ENCODE measurements at places on chromosomes 7 and 10.

DNA sequence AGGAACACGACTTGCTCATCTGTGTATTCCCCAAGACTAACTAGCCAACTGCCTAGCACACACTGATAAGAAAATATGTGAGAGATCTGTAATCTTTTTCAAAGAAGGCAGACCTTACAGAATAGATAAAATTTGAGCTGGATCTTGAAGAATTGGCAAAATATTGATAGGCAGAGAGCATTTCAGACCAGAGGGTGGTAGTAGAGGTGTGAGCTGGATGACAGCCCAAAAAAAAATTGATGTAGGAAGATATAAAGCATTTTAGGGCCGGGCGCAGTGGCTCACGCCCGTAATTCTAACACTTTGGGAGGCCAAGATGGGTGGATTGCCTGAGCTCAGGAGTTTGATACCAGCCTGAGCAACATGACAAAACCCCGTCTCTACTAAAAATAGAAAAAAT, 1.2 kb upstream of the ZNF746 start:
- no peak overlapping the region for H3K4me3 ChIP-seq
- peaks cover 29% of the 10 kb centered on the region for H3K4me1 ChIP-seq
- peaks cover 23% of the 10 kb centered on the region for H3K36me3 ChIP-seq
- no peak overlapping the region for H3K27ac ChIP-seq

- no peak for DNase-seq
- H3K36me3 ChIP-seq: no peaks in the 10 kb centered on the region
- H3K27ac ChIP-seq: no peak overlapping the region
- H3K4me3 ChIP-seq: no peak overlapping the region
Measured at GRCh38 chr7:84697506-84697905, 489.4 kb downstream of the SEMA3D start.

DNA sequence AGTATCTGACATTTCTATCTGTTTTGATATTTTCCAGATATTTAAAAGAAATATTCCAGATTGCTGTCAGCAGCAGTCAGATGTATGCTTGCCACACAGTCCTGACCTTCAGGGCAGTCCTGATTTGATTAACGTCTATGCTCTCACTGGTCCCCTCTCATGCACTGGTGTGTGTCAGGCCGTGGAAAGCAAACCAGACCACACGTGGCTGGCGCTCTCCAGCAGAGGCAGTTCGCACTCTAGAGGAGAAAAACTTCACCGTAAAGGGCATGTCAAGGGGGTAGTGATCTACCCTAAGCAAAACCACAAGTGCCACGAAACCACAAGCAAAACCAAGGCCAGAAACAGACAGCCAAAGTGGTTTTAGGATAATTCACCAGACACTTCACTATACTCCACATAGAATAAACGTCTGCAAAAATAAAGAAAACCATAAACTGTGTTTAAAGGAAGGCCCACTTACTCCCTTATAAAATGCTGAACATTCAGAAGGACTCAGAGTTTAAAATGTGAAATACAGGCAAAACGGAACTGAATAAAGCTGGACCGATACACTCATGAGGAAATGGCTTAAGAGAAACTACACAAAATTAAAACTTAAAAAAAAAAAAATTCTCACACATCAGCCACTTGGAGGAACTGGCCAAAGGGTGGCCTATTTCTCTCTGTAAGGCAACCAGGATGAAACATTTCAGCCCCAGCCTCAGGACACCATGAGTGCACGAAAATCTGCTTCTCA, 26.4 kb downstream of the PARP12 start:
- peaks cover 5% of the 10 kb centered on the region for H3K4me1 ChIP-seq
- H3K36me3 ChIP-seq: peaks cover 74% of the 10 kb centered on the region
- peak; percentile 19 for DNase-seq
- no peaks in the 10 kb centered on the region for H3K27me3 ChIP-seq
- no peak overlapping the region for H3K27ac ChIP-seq

DNA sequence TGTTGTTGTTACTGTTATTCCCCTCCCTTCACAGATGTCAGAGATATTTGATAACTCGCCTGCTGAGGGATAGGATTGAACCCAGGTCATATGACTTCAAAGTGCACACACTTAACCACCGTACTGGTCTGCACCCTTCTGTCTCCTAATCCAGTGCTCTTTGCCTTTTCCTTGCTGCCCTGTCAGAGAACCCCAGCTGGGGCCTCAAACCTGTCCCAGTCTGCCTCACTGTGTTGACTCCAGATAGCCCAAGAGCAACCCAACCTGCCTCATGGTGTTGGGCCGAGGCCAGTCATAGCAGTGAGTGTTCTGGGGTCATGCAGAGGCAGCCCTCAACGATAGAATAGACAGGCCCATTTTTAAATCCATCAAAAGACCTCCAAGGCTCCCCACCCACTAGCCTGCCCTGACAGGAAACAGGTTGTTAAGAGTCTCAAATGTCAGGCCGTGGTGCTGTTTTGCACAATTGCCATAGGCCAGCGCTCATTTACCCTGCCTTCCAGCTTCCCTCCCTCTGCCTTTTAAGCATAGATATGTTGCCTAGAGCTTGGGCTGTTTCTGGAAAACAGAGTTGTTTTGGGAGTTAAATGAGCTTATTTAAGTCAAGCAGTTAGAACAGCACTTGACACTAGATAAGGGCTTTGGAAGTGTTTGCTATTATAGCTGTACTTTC, 37.0 kb upstream of the PDCD4 start:
- no peak overlapping the region for H3K4me3 ChIP-seq
- no peaks in the 10 kb centered on the region for H3K36me3 ChIP-seq
- DNase-seq: peak; percentile 25
- peaks cover 8% of the 10 kb centered on the region for H3K4me1 ChIP-seq
- no peak overlapping the region for H3K27ac ChIP-seq

GRCh38 chr7:140509789-140510188, 30.5 kb upstream of the MKRN1 start:
- no peaks in the 10 kb centered on the region for H3K36me3 ChIP-seq
- H3K4me1 ChIP-seq: no peaks in the 10 kb centered on the region
- no peak overlapping the region for H3K27ac ChIP-seq
- no peak overlapping the region for H3K4me3 ChIP-seq
- no peak for DNase-seq

DNA sequence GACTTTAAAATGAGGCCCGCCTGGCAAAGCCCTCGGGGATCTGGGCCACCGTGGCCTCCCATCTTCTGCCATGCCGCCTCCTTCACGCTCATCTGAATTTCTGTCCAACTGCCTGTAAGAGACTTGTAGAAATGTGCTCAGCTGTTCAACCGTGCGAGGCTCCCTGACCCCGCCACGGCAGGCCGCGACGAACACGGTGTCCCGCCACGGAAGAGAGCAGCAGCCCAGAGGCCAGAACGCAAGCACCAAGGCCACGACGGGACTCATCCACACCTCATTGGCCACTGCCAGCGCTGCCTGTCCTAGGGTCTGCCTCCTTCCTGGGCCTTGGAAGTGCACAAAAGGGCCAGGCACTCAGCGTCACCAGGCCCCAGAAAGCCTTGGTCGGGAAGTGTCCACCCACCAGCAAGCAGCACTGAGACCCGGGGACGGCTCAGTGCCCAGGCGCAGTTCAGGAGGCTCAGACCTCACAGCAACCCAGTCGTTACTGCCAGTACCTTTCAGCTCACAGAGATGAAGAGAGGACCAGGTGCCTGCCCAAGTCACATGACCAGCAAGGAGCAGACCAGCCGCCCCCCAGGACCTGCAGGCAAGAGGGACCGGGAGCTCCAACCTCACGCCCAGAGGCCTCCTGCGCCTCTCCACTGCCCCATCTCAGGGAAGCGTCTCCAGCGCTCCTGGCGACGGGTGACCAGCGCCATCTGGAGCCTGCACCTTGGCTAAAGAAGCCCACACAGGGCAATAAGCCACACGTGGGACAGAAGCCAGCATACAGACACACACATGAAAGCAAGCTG, 85.9 kb downstream of the MAD1L1 start:
- H3K4me1 ChIP-seq: no peaks in the 10 kb centered on the region
- peaks cover 73% of the 10 kb centered on the region for H3K36me3 ChIP-seq
- no peak overlapping the region for H3K4me3 ChIP-seq
- no peaks in the 10 kb centered on the region for H3K27me3 ChIP-seq
- no peak overlapping the region for H3K27ac ChIP-seq
- DNase-seq: no peak

GRCh38 chr10:106815427-106816043, 349.0 kb downstream of the SORCS1 start:
- no peak overlapping the region for H3K27ac ChIP-seq
- H3K36me3 ChIP-seq: no peaks in the 10 kb centered on the region

- no peaks in the 10 kb centered on the region for H3K4me1 ChIP-seq
- H3K36me3 ChIP-seq: no peaks in the 10 kb centered on the region
- no peak overlapping the region for H3K27ac ChIP-seq
Measured at GRCh38 chr7:152363798-152364197, 72.0 kb downstream of the KMT2C start.

- H3K4me3 ChIP-seq: no peak overlapping the region
- H3K27ac ChIP-seq: no peak overlapping the region
- H3K27me3 ChIP-seq: no peaks in the 10 kb centered on the region
- no peak for DNase-seq
- H3K4me1 ChIP-seq: peaks cover 29% of the 10 kb centered on the region
- H3K36me3 ChIP-seq: peaks cover 14% of the 10 kb centered on the region
Measured at GRCh38 chr7:1946773-1947450, 276.8 kb downstream of the ELFN1 start.

GRCh38 chr7:106693677-106694353, 32.9 kb upstream of the CCDC71L start:
- H3K4me1 ChIP-seq: peaks cover 8% of the 10 kb centered on the region
- DNase-seq: no peak
- H3K4me3 ChIP-seq: no peak overlapping the region
- H3K27ac ChIP-seq: no peak overlapping the region

DNA sequence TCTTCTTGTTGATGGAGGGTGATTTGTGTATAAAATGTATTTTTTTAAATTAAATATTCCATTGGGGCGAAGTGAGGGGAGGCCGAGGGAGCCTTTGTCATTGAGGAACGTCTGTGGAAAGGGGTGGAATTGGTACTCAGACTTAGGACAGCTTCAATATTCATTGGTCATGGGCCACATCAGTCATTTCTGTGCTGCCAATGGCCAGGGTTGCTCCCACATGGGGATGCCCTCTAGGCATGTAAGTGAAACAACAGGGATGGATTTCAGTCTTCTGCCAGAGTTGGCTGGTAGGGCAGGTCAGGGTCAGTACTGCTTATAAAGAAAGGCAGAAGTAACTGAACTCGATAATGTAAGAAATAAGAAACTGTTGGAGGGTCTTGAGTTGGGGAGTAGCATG, 47.2 kb downstream of the NEURL1 start:
- peaks cover 18% of the 10 kb centered on the region for H3K4me1 ChIP-seq
- DNase-seq: no peak
- no peak overlapping the region for H3K27ac ChIP-seq
- H3K27me3 ChIP-seq: no peaks in the 10 kb centered on the region
- H3K36me3 ChIP-seq: no peaks in the 10 kb centered on the region

- no peaks in the 10 kb centered on the region for H3K27me3 ChIP-seq
- H3K36me3 ChIP-seq: no peaks in the 10 kb centered on the region
- H3K4me3 ChIP-seq: no peak overlapping the region
- H3K4me1 ChIP-seq: no peaks in the 10 kb centered on the region
Measured at GRCh38 chr10:116752969-116753665, 10.8 kb upstream of the HSPA12A start.

DNA sequence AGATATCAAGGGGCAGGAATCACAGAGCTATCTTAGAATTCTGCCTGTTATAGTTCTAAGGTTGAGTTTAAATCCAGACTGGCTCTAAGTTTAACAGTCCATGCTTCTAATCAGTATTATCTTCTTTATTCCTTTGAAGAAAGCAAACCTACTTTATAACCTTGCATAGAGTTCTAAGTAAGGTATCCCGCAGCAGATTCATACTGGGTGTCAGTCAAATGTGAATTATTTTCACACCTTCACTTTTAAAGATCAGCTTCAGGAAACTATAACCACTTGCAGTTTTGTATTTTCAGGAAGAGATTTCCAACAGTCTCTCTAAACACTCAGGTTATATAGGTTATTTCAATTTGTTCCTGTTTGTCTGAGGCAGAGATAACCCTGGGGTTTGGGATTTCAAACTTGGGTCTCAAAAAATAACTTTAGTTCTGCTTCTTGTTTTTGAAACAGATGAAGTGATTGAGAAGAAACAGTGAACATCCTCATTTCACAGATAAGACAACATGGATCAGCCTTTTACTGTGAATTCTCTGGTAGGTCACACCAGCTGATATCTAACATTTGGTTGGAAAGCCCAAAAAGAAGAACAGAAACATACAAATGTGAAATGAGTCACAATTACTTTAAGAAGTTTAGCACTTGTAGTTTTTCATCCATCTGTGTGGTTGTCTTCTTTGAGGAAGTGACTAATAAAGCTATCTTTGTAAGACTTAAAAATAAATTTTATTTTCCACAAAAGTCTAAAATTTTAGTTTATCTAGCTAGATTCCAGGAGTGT, 21.4 kb downstream of the STAMBPL1 start:
- no peaks in the 10 kb centered on the region for H3K27me3 ChIP-seq
- H3K4me3 ChIP-seq: no peak overlapping the region
- H3K4me1 ChIP-seq: no peaks in the 10 kb centered on the region
- DNase-seq: no peak
- peaks cover 68% of the 10 kb centered on the region for H3K36me3 ChIP-seq
- H3K27ac ChIP-seq: no peak overlapping the region

DNA sequence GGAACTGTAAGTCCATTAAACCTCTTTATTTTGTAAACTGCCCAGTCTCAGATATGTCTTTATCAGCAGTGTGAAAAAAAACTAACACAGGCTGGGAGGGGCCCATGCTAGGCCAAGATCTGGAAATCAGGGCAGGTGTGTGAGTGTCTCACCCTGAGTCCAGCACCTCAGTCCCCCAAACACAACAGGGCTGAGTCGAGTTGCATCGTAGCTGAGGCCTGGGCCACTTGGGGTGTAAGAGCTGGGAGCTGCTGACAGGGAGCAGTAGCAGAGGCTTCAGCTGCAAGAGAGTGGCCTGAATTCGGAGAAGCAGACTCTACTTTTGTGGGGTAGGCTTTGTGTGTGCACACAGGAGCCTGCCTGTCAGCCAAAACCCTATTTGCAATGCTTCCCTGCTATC, 553.1 kb downstream of the PTPRN2 start:
- no peak overlapping the region for H3K4me3 ChIP-seq
- DNase-seq: no peak
- H3K36me3 ChIP-seq: no peaks in the 10 kb centered on the region
- H3K27me3 ChIP-seq: no peaks in the 10 kb centered on the region

- H3K4me1 ChIP-seq: no peaks in the 10 kb centered on the region
- H3K27me3 ChIP-seq: peaks cover 19% of the 10 kb centered on the region
- peak; percentile 4 for DNase-seq
Measured at GRCh38 chr7:28748933-28749584, 209.1 kb downstream of the TRIL start.

- no peak for DNase-seq
- H3K4me3 ChIP-seq: no peak overlapping the region
- H3K27ac ChIP-seq: no peak overlapping the region
- no peaks in the 10 kb centered on the region for H3K27me3 ChIP-seq
- H3K36me3 ChIP-seq: no peaks in the 10 kb centered on the region
Measured at GRCh38 chr7:108204281-108204796, 74.2 kb upstream of the LAMB4 start.

- no peaks in the 10 kb centered on the region for H3K36me3 ChIP-seq
- peak overlapping the region; percentile 65 for H3K27ac ChIP-seq
- H3K4me1 ChIP-seq: peaks cover 41% of the 10 kb centered on the region
- peak; percentile 84 for DNase-seq
- H3K4me3 ChIP-seq: no peak overlapping the region
- H3K27me3 ChIP-seq: no peaks in the 10 kb centered on the region
Measured at GRCh38 chr10:70480239-70480861, 1.8 kb downstream of the PALD1 start.

Measured in DND-41 (cell line).